Fibroblast of upper back skin (primary cell): ENCODE measurements at places on chromosomes 3 and 15.

- DNase-seq, result peak; percentile 59
These were observed 216.8 kb upstream of the CD96 start for GRCh38 chr3:111325160-111325718.

DNA sequence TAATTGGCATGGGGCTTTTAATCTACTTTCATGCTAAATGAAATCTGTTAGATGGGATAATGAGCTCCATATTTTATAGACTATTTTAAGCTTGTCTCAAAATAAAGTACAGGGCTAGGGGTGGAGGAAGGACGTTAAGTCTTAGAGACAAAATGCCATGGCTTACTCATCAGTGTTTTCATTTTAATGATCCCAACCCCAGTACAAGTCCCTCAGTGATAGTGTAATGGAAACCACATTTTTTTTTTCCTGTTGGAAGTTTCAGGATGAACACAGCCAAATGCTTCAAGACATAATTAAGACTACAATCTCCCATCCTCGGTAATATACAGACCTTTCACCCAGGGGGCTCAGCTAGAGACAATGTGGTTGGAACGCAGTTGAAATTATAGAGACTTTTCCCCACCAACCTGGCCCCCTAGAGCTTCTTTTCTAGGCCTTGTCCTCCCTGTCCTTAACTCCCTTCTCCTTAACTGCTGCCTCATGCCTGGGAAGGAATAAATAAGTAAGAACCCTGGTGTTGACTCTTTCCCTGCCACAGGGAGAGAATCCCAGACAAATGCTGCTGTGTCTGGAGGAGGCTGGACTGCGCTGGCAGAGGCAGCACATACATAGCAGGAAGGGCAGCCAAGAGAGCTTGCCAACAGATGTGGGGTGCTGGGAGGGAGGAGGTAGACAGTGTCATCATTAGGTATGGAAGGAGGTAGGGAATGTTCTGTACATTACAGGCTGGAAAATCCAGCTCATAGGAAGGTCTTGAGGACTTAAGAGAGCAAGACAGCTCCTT, 115.4 kb upstream of the ROPN1 start:
- DNase-seq, result peak; percentile 77

- DNase-seq, result peak; percentile 91
These were observed 46.8 kb downstream of the MYO5A start for GRCh38 chr15:52481915-52482314.

GRCh38 chr3:57135964-57136719, 29.0 kb downstream of the IL17RD start:
- no peak for DNase-seq

DNA sequence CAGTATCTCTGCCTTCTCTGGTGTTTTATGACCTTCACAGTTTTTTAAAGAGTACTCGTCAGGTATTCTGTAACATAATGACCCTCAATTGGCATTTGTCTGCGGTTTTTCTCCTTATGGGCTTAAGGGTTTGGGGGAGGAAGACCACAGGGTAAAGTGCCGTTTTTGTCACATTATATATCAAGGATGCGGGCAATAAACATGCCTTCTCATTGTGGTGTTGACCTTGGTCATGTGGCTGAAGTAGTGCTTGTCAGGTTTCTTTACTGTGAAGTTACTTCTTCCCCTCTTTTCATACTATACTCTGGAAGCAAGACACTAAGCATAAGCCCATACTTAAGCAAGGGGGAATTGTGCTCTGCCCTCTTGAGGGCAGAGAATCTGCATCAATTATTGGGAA, 16.6 kb downstream of the CAPN3 start:
- no peak for DNase-seq

- DNase-seq, result peak; percentile 27
These were observed 107.2 kb upstream of the ABHD17C start for GRCh38 chr15:80587816-80588456.

DNA sequence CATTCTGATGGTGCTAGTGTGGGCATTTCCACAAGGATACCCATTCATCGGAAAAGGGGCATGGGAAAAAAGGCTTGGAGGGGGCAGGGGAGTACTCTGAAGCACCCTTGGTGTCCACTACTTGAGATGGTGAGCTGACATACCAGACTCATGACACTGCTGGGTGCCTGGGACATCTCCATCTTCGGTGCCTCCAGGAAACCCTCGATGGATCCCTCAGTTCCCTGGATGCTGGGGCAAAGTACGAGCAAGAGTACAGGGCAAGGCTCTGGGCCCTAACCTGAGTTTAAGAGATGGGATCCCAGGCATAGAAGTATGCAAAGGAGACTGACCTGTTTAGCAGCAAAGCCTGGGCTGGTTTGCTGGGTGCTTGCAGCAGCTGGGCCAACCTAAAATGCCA, 5.2 kb upstream of the IP6K1 start:
- no peak for DNase-seq

DNA sequence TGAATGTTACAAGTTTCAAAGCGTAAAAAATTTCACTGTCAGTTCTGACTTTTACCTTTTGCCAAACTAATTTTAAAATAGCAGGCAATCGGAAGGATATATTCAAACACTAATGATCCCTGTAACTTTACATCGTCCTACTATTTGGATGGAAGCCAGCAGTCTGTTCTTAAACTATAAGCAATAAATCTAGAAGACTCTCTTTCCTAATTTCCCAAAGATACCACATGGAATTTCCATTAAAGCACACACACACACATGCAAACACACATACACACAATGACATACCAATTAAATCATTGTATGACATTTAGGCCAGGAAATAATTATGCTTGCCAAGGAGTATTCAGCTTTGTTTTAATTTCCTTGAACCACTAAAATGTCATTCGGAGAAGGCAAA, 32.0 kb downstream of the IL17RD start:
- peak; percentile 27 for DNase-seq

- DNase-seq, result peak; percentile 15
These were observed 404.2 kb upstream of the CDIN1 start for GRCh38 chr15:36175186-36175740.

DNA sequence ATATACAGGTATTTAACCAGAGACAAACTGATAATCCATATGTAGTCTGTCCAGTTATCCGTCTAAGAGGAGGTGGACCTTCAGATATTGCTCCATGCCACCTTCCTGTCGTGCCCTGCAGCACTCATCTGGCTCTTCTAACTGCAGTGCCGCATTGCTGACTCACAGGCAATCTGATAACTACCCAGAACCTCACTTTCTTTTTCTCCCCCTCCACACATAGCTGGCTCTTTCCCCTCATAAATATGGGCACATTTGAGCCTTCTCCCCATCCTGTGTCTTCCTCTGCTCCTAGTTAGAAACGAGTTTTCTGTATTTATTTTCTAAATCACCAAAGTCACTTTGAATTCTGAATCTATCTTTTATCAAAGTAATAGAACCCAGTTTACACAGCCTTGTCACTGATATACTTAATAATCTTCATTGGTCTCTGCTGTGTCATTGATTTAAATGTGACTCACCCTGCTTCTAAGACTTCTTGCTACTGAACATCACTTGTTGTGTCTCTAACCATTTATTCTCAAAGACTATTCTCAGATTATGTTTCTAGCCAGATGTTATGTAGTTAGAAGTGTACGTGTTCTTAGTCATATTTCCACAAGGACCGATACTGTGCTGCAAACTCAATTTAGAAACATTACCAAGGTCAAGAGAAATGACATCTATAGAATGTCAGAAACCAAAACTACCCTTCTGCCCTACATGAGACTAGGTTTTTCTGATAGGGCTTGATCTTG, 17.4 kb upstream of the KCNMB2 start:
- DNase-seq, result peak; percentile 57

GRCh38 chr3:43294975-43295374, 8.6 kb downstream of the SNRK start:
- DNase-seq, result peak; percentile 32

- DNase-seq, result no peak
These were observed 462.1 kb upstream of the NR2F2 start for GRCh38 chr15:95868450-95868849.

- no peak for DNase-seq
These were observed 96.2 kb upstream of the TRPM1 start for GRCh38 chr15:31197497-31198414.

DNA sequence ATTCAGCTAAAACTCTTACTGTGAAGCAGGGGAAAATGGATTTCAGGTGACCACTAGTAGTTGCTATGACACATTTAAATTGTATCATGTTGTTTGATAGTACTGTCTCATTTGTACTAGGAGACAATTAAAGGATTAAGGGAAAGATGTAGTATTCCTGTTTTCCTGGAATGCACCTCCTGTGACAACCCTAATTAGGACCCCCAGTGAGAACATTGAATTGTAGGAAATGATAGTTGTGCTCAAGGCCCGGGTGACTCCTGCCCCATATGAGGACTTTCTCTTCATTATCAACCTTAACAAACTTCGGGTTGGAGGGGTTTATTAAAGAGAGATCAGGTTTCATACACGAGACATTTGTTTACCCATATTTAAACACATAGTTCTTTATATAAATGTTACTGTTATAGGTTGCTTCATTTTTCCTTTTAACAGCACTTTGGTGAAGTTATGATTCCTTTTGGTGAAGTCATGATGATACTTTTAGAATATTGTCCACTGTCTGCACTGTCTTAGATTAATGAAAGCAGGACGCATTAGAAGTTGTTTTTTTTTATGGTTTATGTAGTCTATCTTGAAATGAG, 392.6 kb upstream of the NAALADL2 start:
- no peak for DNase-seq

DNA sequence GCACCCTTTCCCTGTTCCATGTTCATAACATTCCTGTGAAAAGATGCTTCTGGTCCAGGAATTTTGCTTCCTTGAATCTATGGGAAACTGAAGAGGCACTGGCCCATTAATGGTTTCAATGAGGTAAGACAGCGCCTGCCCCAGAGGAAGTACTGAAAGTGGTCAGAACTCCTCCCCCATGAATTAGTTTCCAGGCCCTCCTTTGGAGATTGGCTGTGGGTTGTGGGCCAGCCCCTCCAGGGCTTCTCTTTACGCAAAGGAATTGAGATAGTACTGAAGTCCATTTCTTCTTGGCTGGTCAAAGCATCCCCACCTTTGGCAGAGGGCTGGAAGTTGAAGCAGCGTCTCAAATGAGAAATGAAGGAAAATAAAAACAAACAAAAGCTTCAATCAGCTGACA, 175.5 kb downstream of the POLR2M start:
- DNase-seq, result no peak

- no peak for DNase-seq
These were observed 630 bp upstream of the EFCAB12 start for GRCh38 chr3:129429080-129429451.

GRCh38 chr15:39154776-39155175, 426.1 kb upstream of the THBS1 start:
- DNase-seq, result peak; percentile 52

DNA sequence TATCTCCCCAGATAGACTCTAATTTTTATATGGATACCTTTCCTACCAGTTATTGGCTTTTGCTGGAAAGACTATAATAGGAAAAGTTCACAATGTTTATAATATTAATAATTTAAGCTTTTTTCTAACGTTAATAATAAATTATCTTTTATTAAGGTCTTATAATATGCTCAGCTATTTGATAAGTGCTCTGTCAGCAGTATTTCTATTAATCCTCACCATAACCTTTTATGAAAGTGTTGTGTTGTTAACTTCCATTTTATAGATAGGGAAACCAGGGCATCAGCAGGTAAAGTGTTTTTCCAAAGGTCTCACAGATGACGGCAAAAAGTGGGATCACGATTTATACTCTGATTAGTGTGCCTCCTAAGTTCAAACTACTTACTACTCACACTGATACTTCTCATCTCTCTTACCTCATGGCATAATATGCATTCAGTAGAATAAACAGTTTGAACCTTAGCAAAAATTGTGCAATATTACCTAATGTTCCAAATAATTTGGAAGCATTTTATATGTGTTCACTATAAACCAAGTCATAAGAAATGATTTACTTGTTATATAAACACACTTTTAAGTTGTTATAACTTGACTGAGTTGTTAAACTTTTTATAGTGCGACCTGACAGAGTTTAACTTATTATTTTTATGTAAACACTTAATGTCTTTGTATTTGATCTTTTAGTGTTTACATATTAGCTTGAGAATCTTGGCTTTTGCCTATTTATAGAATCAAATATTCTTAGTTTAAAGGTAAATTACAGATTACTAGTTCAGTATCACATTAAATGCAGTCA, 274.9 kb upstream of the DCBLD2 start:
- DNase-seq, result no peak

DNA sequence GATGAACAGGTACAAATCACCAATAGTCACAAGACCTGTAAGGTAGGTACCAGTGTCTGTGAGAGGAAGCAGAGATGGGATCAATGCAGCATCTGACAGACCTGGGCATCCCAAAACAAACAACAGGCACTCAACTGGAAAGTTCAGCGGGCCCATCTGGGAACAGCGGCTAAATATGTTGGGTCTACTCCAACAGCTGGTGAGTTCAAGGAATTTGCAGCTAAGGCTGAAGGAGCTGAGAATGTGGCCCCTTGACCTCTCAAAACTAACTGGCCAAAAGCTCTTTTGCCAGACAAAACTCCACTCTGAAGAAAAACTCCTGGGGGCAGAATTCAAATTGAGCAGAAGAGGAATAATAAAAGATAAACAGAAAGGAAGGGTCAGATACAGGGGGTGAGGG, 24.4 kb downstream of the AVEN start:
- peak; percentile 8 for DNase-seq

- no peak for DNase-seq
These were observed 38.4 kb upstream of the MBNL1 start for GRCh38 chr3:152230370-152230769.

GRCh38 chr3:10810376-10810775, 5.7 kb upstream of the SLC6A11 start:
- DNase-seq, result no peak

GRCh38 chr3:195587824-195588223, 4.1 kb upstream of the APOD start:
- DNase-seq, result no peak

DNA sequence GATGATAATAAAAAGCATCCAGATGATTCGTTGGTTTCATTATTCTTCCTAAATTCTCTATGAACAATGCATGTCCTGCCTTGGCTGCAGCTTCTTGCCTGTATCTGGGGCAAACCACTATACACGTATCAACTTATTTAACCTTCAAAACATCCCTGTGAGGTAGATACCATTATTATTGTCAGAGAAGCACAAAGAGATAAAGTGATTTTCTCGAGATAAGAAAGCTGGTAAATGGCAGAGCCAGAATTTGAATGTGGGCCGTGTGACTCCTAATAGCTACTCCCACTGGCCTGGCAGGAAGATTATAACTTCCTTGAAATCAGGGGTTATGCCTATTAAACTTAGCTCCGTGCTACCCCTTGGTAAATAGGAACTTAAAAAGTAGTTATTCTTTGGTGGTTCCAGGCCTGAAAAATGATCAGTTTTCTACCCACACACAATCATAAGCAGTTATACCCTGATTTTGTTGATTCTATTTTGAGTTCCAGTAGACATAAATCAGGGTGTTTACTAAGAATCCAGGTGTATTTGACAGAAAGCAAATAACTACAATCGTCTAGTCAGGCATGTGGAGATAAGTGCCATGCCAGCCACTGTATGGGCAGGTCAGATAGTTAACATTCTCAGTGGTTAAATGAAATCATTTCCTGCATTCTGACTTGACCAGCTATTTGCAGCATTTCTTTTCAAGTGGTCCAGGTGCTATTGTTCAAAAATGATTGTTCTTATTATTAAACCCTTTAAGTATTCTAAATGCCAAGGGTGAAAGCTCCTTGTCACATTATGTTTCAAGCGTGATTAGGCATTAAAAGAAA, 99.2 kb upstream of the LRRN1 start:
- DNase-seq, result no peak
